T47D (cell line): ENCODE measurements at places on chromosomes 13 and 19.

DNA sequence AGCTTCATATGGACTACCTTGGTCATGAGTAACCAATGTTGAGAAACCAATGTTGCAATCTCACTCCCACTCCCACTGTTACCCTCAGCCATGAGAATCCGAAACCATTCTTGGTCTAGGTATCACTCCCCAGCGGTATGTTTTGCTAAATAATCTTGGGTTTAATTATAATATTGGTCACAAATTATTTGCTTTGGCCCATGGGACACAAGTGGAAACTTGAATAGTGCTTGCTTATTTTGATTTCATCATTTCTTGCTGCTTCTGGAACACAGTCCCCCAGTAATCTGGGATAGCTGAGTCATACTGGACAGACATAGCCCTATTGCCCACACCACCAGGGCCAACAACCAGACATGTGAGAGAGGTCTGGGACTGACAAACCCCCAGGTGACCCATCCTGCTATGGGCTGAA, 171.6 kb upstream of the IPO5 start:
- DNase-seq: no peak

GRCh38 chr13:30017880-30018279, 167.5 kb upstream of the UBL3 start:
- DNase-seq: no peak

DNA sequence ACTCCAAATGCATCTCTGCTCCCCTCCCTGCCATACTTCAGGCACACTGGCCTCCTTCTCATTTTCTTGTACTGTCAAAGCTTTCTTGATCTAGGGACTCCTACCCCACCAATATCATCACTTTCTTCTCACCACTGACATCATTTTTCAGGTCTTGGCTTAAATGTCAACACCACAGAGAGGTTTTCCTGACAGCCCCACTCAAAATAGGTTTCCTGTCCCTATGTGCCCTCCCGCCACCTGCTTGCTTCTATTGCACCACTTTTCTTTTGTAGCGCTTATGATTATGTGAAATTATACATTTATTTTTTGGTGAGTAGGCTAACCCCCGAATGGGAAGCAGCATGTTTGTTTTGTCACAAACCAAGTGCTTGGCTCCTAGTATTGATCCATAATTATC, 164.6 kb downstream of the NDFIP2 start:
- DNase-seq: no peak

- no peak for DNase-seq
Measured at GRCh38 chr13:72931311-72931710, 127.5 kb upstream of the KLF5 start.

- DNase-seq: no peak
Measured at GRCh38 chr13:91360246-91360751, 12.8 kb downstream of the MIR17HG start.

- DNase-seq: no peak
Measured at GRCh38 chr13:26558074-26558805, 757 bp downstream of the WASF3 start.

DNA sequence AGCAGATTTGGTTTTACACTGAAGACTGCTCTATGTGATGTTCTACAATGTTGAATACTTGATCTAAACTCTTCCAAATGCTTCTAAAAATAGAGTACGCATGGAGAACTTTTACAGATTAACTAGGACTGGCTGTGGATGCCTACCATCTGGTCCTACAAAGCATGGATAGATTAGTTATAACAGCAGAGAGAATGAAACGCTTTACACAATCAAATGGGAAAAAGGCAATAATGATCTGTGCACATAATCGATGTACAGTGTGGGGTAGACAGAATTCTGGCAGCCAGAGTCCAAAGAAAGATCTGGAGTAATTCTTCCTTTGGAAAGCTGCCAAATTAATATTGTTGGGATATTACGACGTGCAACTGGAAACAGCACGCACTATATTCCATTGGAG, 1885.5 kb upstream of the PRR20A start:
- no peak for DNase-seq

GRCh38 chr13:23724196-23724970, 154.2 kb downstream of the TNFRSF19 start:
- no peak for DNase-seq

- no peak for DNase-seq
Measured at GRCh38 chr13:95391785-95392184, 90.5 kb upstream of the ABCC4 start.

DNA sequence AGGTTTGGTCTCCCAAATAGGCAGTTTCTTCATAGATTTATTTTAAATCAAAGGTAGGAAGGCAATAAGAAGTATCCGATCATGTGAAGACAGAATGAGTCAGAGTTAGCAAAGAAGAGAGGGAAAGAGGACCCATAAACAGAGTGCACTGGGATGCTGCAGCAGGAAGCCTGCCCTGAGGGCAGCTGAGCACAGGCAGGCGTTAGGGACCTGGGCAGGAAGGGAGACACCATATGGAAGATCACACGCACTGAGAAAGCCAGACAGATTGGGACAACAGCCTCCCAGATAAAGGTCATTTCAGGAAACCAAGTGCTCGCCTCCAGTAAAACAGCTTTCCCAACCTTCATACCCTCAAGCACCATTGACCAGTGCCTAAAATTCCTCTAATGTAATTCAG, 598.0 kb downstream of the EFNB2 start:
- DNase-seq: no peak

GRCh38 chr19:46181388-46181779, 33.3 kb downstream of the IGFL2 start:
- DNase-seq: no peak

DNA sequence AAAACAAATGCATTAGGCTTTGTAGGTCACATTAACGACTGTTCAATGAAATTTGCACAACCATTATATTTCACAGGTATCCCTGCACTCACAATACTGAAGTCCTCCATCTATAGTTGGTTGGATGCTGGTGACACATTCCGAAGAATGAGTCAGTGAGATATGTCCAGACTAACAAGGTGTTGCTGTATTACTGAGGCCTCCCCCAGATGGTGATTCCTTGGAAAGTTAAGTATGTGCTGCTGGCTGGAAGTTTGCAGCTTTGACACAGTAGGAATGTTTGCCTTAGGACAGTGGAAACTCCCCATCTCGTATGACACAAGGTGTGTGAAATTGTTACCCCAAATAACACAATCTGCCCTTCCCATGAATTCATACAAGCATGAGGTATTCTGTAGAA, 46.6 kb downstream of the FGF14 start:
- DNase-seq: no peak
